Skin of body (tissue), 3 donors: ENCODE measurements at places on chromosomes 1 and 21. TPM values are rescaled to one million over a fixed set of nuclear protein-coding genes. Genes with fewer than 3 reads are reported as not detected.
A peak's percentile ranks its signal among the peaks of the same experiment; 100 is the strongest.

The B3GALT6 gene
- total RNA-seq = 7.0 TPM

- peak; percentile 66 for DNase-seq
Observed at GRCh38 chr1:28582248-28582615, 9.8 kb upstream of the RAB42 start.

- no peak for DNase-seq
Observed at GRCh38 chr1:91682882-91683597, 182.4 kb downstream of the CDC7 start.

DNA sequence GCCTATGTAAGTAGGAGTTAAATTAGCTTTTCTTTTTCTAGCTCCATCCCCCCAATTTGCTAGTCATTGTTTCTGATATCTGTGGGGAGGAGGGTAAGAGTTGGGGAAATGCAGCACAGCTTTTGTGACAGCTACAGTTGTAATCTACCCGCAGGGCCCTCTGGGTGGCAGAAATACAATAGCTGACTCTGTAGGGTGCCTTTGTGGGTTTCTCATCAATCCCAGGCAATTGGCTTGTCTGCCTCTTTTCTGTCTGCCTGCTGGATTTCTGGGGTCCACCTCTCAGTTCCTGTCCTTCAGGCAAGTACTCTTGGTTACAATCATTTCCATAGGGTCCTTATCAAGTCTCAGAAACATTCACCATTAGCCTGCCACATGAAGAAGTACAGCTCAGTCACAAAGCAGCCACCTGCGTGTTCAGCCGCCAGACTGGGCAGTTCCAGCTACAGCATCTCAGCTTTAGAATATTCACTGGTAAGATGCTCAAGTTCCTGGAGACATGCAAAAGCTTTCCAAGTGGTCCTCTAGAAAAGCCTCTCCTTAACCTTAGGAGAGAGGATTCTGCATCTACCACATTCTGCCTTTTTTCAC lies 19.2 kb upstream of the SLC44A5 start:
- DNase-seq = no peak
